ENCODE measurements at places on chromosomes 3 and 15.

GRCh38 chr15:94021621-94022320 is 209.6 kb upstream of the MCTP2 start:
- no peak for DNase-seq

DNA sequence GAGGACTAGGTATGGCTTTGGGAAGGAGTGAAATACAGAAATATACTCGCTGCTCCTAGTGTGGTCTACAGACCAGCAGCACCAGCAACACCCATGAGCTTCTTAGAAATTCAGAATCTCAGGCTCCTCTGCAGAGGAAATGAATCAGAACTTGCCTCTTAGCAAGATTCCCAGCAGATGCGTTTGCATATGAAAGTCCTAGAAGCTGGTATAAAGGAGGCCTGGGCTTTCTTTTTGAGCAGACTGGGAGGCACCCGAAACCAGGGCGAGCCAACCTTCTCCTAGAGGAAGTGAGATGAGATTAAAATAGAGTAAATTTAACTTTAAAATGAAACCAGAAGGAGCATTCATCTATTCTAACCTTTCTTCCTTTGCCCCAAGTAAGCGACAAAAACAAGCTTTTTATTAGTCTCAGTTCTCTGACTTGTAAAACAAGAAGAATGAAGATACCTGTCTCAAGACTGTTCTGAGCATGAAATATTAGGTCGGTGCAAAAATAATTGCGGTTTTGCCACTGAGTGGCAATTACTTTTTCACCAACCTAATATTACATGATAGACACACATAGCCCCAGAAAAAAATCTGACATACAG is 140.0 kb downstream of the PDZRN3 start:
- no peak for DNase-seq

DNA sequence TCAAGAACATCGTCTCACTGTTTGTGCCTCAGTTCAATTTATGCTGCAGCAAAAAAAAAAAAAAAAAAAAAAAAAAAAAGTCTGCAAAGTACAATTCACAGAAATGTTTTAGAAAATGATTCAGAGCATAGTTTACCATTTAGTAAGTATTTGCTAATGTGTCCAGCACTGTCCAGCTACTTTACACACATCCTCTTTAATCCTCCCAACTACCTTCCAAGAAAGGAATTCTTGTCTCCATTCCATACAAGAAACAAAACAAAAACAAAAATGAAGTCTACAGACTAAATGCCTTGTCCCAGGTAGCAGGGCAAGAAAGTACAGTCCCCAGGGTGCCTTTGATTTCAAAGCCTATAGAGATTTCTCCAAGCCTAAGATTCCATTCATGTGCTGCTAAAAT is 38.9 kb upstream of the SNTN start:
- DNase-seq, result no peak

- no peak for DNase-seq
Observed at GRCh38 chr3:116873142-116873541, 163.6 kb downstream of the TUSC7 start.

GRCh38 chr3:67744699-67745098 is 90.3 kb upstream of the SUCLG2 start:
- no peak for DNase-seq

GRCh38 chr3:69410301-69410700 is 24.4 kb upstream of the FRMD4B start:
- peak; percentile 78 for DNase-seq

DNA sequence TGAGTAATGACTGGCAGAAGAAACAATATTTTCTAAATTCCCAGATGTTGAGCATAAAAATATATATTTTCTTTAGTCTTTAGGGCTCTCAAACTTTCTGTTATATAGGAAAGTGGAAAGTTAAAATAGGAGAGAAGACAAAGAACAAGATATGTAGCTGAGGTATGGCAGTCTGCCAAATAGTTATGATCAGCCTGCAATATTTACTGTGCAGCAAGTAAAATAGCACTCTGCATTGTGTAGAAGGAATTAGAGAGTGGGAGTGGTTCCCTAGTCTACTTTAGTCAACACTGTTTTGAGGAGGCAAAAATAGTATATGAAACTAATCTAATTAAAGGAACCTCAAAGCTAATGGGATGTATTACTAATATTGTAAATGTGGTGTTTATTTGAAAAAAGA is 978.1 kb upstream of the ALCAM start:
- DNase-seq, result no peak

GRCh38 chr15:57003418-57003817 is 85.0 kb downstream of the TCF12 start:
- DNase-seq, result no peak

DNA sequence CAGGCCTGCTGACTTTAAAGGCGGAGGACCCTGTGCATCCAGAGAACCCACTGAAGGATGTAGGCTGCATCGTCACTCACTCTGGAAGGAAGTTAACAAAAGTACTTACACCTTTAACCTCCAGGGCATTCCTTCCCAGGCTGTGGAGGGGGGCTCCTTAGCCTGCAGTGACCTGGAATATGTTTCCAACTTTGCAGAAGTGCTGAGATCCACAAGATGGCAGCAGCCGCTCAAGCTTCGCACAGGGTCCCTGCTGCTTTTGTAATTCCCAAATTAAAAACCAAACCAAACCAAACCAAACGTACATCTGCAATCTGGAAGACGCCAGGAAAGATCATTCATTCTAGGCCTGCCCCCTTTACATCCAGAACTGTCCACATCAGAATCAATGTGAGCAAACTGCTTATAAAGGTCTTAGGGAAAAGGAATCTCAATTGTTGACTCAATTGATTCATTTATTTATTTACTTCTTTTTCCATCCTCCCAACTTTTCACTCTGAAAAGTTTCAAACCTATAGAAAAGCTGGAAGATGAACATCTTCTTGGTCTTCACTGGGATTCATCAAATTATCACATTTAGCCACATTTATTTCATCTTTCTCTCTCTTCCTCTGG is 70.5 kb upstream of the KLHL25 start:
- DNase-seq, result no peak

DNA sequence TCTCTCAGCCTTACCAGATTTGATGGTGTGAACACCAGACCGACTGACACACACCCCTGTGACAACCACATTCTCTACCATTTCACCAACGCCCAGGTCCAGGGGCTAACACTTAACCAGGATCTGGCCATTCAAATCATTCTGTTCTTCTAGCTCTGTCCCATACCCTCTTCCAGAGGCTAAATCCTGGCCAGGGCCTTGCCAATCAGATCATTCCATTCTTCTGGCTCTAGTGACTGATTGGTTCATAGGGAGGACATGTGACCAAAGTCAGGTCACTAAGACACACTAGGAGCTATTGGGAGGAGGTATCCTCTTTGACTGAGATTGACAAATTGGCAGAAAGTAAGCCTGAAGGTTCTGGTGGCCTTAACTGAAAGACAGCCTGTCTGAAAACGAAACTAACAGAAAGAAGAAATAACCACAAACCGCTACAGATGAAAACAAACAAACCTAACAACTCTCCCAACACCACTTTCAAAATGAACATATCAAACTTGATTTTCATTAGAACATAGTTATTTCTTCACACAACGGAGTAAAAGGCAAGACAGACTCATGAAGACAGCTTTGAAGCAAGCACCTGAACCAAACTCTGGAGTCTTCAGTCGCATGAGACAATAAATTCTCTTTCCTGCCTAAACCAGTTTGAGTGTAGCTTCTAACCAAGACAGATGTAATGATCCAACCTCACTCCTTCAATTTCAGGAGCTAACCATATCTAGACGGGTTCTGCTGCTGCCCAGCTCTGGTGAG is 68.5 kb downstream of the TRANK1 start:
- DNase-seq, result no peak

- DNase-seq, result no peak
Observed at GRCh38 chr15:77611767-77612166, 20.9 kb downstream of the LINGO1 start.

DNA sequence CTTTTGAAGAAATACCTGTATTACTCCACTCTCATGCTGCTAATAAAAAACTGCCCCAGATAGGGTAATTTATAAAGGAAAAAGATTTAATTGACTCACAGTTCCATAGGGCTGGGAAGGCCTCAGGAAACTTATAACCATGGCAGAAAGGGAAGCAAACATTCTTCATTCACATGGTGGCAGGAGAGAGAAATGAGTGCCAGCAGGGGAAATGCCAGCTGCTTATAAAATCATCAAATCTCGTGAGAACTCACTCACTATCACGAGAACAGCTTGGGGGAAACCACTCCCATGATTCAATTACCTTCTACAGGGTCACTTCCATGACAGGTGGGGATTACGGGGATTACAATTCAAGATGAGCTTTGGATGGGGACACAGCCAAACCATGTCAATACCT is 18.7 kb downstream of the MFSD1 start:
- no peak for DNase-seq

GRCh38 chr3:69746119-69746518 is 6.9 kb downstream of the MITF start:
- no peak for DNase-seq

DNA sequence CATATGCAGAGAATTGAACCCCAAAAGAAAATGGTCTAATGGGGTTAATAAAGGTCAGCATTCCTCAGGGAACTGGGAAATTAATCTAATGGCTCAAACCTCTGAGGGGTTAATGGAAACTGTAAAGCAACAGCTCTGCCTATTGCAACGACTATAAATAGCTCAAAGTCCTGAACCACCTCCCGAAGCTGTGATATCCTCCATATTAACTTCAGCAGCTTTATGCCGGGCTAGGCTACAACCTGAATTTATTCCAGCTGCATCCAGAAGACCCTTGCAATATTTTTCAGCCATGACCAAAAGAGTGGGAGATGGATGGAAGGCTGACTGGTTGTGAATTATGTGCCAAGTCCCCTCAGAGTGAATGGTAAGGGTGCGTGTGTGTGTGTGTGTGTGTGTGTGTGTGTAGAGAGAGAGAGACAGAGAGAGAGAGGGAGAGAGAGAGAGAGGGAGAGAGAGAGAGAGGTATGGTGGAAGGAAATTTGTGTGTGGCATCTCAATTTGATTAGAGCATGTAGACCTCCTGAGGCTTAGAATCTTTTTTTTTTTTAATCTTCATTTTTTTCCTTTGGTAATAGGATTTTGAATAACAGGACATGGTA is 109.9 kb downstream of the PDCD6IP start:
- no peak for DNase-seq

DNA sequence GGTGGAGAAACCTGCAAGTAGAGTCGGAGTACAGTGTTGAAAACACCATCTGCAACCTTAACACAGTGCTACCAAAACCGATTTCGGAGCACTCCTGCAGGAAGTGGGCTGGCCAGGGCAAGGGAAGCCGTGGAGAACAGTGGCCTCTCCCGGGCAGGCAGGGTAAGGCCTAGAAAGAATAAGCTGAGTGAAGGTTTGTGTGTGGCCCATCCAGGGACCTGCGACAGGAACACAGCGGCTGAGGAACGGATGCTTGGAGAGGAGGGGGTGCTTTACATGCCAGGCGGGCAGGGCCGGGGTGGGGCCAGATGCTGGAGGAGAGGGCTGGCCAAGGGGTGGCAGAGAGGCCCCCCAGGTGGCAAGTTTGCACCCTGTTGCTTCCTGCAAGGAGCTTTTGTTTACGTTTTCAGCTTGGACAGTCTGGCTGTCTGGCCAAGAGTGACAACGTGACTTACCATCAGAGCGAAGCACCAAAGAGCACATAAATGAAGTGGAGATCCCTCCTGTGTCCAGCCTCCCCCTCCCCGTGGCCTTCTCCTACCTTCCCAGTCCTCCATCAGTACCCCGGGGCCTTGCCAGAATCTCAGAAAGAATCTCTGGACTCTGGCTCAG is 156.5 kb downstream of the PGPEP1L start:
- peak; percentile 93 for DNase-seq

GRCh38 chr3:72316501-72317279 is 531.6 kb downstream of the SHQ1 start:
- DNase-seq, result no peak

DNA sequence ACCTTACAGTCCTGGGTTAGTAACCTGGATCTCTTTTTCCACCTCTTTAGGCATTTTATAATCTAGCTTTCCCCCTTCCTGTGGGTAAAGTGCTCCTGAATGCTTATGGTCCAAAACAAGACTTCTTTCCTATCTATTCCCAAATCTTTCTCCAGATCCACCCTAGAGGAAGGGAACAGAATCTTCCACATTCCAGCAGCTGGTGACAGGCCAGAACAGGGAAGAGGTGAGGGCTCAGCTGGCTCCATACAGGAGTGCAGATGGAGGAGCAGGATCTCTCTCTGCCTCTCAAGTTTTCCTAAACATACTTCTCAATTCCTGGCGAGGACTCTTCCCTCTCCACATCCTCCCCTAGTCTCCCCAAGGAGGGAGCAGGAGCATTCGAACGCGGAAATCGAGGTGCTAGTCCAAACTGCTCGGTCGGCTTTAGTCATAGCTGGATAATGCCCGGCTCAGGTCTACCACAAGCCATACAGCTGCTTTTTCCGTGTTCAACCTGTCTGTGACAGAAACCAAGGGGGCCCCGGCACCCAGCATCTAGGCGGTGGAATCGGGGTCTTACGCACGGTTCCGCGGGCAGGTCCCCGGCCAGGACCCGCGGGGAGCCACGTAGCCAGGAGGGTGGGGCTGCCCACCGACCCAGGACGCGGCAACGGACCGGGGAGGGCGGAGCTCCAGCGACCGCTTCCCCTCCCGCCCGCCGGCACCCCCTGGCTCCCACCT is 4.0 kb downstream of the RASSF1 start:
- DNase-seq, result no peak

DNA sequence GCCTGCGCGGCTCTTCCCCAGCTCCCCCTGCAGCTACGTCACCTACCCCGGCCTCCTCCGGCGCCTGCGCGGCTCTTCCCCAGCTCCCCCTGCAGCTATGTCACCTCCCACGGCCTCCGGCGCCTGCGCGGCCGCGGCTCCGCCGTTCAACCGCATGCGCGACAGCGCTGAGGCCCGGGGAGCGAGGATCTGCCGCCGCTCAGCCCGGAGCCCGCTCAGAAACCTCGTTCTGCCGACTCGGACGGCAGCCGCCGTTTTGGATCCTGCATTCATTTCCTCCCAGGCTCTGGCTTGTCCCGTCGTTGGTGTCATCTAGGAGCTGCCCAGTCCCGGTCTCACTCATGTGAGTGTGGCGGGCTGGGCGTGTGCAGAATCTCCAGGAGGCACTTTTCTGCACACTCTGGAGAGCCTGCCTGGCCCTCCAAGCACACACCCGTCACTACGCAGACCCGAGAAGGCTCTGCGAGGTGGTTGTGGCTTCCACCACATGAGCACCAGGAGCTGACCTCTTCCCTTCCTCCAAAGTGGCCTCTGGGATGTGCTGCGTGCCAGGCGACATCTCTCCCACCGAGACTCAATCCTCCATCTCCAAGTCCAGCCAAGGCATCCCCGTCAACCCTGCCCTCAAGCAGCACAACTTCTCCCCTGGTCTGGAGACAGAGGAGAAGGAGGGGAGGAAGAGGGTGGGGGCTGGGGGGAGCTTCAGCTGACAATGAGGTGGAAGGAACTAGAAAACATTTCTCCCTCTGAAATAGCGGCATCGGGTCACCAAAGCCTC is 165.3 kb downstream of the CHSY1 start:
- DNase-seq, result peak; percentile 71

DNA sequence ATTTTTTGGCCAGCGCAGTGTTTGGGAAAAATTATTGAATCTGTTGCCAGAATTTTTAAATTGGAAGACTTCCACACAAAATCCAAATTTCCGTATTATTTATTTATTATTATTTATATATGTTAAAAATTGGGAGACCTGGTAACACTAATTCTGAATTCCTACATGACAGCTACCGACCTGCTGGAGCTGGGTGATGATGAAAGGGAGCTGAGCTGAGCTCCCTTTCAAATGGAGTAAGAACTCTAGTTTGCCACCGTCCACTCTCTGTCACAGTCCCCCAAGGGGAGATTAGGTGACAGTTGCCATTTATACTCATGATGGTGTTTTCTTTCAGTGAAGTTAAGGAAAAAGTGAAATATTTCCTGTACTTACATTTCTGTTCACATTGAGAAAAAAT is 1.4 kb downstream of the CRTC3 start:
- DNase-seq, result no peak
